Stimulated activated CD4-positive, alpha-beta T cell treated with anti-CD3 and anti-CD28 coated beads, Interleukin-2, amount 100 ng/mL, for 24 hours (primary cell): ENCODE measurements at places on chromosomes 7 and 10.

- DNase-seq = no peak
Observed at GRCh38 chr7:40499718-40500117, 364.9 kb downstream of the SUGCT start.

- DNase-seq = no peak
Observed at GRCh38 chr7:155985518-155986250, 173.4 kb upstream of the SHH start.

DNA sequence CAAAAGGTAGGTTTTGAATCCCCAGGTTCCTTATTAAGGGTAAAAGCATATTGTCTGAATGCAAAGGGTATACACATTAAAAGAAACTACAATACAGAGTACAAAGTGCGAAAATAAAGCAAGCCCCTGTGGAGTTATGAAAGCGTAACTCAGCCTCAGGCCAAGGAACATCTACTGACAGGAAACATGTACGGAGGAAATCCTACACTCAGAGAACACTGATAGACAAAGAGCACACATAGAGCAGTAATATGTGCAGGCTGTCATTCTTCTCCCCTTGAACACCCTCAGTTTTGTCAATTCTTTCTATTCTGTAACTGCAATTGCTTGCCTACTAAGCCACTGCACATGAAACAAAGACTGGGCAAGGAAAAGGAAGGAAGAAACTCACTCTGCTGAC is 150.2 kb downstream of the DGKB start:
- no peak for DNase-seq

- DNase-seq = no peak
Observed at GRCh38 chr7:117229350-117229749, 93.5 kb downstream of the WNT2 start.

DNA sequence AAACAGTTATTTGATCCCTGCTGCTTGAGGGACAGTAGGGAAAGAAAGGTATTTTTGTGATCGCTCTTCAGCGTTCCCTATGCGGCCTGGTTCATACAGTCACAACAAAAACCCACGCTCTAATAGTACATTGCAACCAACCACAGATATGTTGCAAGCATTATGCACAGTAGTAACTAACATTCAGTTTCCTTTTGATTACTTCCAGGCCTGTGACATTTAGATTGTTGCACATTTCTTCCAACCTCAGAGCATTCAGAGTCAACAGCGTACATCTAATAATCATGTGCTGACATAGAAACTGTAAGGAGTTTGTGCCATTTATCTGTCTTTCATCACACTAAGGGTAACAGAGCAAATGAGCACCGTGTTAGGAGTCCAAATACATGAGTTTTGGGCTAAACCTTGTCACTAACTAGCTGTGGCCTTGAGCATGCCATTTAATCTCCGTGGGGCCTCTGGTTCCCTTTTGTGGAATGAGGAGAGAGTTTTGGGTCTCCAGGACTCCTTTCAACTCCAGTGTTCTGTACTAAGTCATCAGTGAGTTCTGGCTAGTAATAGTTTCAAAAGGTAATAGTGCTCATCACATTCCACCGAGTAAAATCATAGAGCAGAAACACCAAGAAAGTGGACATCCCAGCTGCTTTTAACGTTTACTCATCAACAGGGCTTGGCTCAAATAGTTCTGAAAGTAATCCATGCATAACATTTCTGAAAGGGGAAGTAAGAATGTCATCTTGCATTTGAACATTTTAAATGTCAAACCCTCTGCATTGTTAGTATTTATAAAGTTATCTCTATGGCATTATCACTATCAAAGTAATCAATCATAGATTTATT is 99.0 kb upstream of the FZD1 start:
- DNase-seq = no peak

DNA sequence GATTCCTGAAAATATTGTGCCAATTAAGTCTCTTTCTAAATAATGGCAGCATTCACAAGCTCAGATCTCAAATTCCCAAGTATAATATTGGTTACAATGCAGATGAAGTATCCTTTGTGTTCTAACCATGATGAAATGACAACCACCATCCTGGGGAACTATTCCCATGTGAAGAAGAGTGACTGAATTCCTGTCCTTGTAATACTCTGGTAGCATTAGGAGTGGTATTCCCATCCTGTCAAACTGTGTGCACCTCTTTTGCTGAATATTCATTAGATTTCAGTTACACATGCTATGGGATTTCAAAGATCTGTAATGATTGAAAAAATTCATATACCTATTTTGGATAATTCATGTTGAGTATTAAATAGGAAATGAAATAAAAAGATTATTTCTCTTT is 86.1 kb upstream of the SMIM30 start:
- DNase-seq = no peak

DNA sequence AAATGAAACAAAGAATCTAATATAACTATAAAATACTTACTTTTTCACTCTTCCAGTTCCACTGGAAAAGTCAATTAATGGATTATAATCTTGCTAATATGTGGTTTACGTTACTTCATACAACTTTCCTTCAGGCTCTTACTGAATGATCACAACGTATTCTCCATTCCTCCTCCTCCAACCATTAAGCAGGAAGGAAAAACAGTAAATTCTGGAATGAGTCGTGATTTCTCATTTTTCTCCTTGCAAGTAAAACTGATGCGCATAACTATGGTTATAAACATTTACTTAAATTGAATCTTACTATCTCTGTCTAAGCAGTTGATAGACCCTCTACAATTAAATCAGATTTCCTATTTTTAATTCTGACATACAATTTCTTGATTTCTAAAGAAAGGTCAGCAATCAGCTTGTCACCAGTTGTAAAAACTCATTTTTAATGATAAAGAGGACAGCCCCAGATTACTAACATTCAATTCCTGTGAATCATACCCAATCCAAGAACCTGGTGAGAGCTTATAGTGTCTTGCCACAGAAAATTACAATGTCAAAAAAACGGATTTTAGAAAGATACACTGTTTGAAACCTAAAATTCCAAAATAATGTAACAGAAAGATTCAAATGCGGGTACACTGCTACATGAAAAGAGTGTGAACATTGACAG is 64.3 kb downstream of the EZH2 start:
- no peak for DNase-seq

DNA sequence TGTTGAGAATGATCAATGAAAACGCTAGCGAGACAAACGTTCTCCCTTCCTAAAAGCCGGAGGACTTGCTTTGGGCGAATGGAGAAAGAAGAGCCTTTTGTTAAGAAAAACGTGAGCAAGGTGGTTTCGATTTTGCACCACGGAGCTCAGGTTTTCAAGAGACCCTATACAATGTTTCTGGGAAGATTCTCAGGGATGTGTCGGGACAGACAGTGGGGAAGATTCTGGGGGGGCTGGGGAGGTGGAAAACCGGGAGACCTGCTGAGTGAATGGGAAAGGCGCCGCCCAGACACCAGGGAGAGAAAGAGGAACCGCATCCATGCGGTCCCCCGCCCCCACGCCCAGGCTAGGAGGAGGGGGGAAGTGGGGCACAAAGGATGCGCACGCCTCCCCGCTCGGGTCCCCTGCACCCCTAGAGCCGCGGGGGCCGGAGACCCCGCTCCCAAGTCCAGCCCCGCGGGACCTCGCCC is 745 bp downstream of the YWHAG start:
- DNase-seq = peak; percentile 68

DNA sequence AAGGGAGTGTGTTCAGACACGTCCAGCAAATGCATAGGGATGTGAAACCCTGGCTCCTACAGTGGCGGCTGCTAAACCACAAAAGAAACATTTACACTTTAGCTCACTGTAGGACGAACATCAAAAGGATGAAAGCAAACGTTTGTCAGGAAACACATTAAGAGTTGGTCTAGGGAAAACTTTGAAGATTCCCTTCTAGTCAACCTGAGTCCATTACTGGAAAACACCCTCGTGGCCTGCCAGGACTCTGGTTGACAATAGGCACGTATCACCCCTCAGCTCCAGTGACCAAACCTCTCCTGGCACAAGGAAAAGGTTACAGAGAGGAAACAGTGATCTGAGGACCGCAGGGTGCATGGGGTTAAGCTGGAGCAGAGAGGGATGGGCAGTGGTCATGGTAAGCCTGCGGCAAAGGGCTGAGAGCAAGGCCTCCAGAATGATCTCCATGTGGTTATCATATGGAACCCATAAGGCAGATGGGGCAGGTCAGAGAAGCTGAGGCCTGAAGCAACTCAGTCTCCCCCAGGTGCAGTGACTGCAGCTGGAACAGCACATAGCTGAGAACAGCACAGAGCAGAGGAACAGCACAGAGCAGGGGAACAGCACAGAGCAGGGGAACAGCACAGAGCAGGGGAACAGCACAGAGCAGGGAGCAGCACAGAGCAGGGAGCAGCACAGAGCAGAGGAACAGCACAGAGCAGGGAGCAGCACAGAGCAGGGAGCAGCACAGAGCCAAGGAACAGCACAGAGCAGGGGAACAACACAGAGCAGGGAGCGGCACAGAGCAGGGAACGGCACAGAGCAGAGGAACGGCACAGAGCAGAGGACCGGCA is 49.9 kb downstream of the CHST15 start:
- no peak for DNase-seq

DNA sequence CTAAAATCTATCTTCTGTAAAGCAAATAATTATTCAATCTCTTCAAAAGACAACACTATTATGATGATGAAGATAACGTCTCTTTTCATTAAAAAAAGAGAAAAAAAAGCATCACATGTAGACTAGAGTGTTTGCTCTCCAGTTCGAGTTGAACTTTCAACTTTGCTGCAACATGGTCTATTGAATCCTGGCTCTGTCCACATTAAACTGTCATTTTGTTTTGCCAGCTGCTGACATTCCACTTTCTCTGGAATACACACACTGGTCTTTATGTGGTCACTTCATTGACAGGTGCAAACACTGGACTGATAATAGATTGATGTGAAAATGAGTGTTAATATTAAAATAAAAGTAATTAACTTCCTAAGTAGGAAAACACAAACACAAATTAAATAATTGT is 61.7 kb downstream of the PTF1A start:
- DNase-seq = no peak

GRCh38 chr10:124299696-124300095 is 119.0 kb downstream of the OAT start:
- no peak for DNase-seq
